Cortex of kidney (tissue), 1 donor: ENCODE measurements at places on chromosomes 12 and 14.

GRCh38 chr12:30462249-30462648 is 233.4 kb downstream of the IPO8 start:
- DNase-seq: no peak

DNA sequence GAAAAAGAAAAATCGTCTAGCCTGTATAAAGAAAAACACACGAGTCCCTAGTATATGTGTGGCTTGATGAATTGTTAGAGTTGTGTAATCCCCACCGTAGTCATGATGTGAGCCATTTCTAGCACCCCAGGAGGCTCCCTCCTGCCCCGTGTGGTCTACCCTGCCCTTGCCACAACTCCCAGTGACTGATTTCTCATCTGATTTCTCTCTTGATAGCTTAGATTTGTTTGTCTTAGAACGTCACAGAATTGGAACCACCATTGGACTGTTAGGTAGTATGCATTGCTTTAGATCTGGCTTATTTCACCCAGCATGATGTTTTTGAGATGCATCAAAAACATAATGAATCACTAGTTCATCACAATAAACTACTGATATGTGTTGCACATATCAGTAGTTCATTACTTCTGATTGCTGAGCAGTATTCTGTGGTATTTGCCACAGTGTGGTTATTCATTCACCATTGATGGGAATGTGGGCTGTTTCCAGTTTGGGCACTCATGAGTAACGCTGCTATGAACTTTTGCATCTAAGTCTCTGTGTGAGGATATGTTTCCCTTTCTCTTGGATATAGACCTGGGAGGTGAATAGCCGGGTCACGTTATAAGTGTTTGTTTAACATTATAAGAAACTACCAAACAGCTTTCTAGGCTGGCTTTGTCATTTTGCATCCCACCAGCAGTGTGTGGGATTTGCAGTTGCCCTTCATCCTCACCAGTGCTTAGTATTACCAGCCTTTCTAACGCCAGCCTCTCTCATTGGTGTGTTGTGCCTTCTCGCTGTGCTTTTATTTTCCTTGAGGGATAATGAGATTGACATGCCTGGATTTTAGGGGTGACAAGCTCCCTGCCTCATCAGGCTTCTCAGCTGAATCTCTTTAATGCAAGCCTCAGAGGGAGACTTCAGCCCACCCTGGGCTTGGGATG is 31.9 kb upstream of the NCOR2 start:
- no peak for DNase-seq

DNA sequence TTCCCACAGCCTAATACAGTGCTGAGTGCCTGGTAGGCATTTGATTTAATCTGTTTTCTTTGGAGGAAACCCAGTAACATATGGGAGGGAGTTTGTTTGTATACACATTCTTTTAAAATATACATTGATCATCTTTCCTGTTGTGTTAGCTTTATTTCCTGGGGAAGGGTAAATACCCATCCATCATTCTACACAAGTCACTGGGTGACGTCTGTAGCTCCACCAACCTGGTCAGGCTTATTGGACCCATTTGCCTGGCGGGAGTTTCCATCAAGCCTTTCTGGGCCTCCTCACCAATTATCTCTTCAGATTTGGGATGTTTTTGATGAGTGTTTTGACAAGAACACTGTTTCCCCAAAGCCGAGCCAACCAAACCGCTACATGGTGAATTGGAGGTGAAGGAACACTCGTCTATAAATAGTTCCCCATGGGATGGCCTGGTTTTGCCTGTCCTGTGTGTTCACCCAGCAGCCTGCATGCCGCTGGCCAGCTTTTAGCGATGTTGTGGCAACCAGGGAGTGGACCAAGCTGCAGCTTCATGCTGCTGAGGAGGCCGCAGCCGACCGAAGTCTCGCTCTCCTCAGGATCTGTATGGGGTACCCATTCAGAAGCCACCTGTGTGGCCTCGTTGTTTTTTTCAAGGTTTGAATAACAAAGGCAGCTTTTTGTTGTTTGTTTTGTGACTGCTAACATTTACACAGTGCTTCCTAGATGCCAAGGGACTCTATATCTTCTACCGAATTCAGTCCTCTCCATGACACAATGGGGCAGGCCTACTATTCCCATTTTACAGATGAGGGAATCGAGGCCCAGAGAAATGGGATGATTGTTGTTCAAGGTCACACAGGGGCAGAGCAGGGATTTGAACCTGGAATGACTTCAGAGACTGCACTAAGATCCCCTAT is 22.6 kb downstream of the PLXNC1 start:
- no peak for DNase-seq

- DNase-seq: no peak
These were observed 100.3 kb downstream of the SAMD4A start for GRCh38 chr14:54667026-54667744.

DNA sequence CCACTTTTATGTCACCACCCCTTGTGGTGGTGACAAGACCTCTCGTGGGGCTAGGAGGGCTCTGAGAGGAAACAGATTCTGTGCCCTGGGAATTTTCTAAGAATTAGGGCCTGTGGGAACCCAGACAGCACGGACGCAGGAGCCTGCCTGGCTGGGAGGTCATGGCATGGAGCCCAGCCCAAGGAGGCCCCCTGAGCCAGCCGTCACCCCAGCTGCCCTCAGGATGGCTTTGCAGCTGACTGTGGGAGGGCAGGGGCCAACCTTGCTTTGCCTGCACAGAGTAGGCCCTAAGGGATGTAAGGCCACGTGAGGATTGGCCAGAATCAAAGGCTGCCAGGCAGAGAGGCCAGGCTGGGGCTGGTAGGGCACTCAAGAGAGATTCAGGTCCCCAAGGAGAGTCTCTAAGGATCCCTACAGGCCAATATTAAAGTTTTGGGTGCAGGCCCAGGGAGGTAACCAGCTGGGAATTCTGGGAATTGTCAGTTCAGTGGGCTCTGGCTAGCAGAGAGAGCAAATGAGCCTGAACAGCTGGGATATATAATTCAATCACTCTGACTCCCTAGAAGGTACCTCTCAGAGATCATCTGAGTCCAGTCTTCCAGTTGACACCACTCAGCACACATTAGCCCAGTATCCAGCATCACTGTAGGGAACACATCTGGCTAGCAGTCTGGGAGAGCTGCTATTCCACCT is 6.4 kb downstream of the LTBP2 start:
- no peak for DNase-seq

DNA sequence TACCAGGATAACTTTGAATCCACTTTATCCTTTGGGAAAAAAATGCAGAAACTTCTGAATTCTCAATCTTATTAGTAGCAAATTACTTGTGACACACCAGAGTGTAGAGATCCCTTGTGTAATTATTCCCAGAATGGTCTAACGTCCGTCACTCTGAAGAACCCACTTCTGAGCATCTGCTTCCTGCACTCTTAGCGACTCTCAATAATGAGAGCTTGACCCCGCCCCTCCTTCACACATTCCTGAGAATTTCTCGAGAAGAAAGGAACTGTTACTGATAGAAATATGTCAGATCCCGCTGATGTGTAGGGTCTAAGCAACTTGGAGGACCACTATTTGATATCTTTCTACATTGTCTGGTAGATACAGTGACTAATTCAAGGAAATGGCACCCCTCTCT is 218.3 kb upstream of the PDZRN4 start:
- DNase-seq: no peak

GRCh38 chr12:1603269-1603993 is 9.1 kb upstream of the FBXL14 start:
- DNase-seq: no peak

DNA sequence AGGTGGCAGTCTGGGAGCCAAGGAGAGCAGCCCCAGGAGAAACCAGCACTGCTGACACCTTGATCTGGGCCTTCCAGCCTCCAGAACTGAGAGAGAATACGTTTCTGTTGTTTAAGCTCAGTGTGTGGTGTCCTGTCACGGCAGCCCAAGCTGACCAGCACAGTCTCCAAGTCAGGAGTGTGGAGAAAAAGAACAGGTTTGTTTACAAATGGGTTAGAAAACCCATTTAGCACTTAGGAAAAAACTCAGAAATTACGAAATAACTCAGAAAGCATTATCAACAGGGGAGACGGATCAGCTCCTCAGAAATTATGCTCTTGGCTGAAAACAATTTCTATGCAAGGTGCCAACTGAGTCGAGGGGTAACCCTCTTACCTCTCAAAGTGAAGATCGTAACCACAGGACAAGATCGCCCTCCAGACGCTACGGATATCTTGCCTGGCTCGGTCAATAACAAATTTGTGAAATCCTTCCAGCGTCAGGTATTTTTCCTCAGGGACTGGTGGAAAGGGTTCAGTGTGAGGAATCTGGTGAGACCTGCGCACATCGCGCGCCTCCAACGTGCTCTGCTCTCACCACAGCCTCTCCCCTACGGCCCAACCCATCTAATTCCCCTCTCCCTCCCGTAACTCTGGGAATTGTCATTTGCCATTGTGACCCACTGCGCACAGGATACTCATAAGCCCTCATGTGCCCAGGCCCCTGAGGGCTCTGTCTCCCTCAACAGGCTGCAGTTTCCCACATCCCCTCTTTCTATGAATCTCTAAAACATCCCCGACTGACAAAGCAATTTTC is 50.2 kb downstream of the TRAFD1 start:
- DNase-seq: no peak

GRCh38 chr12:14243941-14244340 is 121.5 kb upstream of the ATF7IP start:
- DNase-seq: no peak

GRCh38 chr14:102125546-102125945 is 14.2 kb upstream of the WDR20 start:
- DNase-seq: no peak

DNA sequence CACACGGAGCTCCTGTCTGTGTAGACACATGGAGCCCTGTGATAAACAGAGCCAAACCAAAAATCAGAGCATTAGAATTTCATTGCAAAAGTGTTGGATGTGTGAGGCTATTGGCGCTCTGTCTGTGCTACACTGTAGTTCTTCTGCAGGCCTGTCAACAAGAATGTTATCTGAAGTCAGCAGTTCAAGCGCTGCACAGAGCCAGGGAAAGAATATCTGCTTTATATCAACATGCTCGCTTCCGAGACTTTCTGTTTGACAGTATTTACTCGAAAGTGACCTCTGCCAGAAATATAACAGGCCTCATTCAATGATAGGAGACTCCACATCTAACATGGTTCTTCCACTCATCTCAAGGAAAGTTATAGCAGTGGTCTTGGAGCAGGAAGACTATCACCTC is 118.3 kb downstream of the CCER1 start:
- no peak for DNase-seq

GRCh38 chr12:72673853-72674252 is 401.7 kb downstream of the TRHDE start:
- no peak for DNase-seq
